Epithelial cell of umbilical artery (primary cell): ENCODE measurements at places on chromosomes 16 and 17. TPM values are rescaled to one million over a fixed set of nuclear protein-coding genes. Genes with fewer than 3 reads are reported as not detected.

The OR1F1 gene
- total RNA-seq = not detected in 2 replicates

The TMEM95 gene
- total RNA-seq = not detected in 2 replicates

The KRT24 gene
- total RNA-seq = not detected in 2 replicates

The ZNF23 gene
- 3.5 and 5.2 TPM in 2 replicates for total RNA-seq

The AIPL1 gene
- total RNA-seq = not detected in 2 replicates

The RASD1 gene
- 1.4 and 6.8 TPM in 2 replicates for total RNA-seq

The TM4SF5 gene
- not detected in 2 replicates for total RNA-seq

The VMO1 gene
- total RNA-seq = 0.65 and 1.7 TPM in 2 replicates

The TBC1D3I gene
- not detected in 2 replicates for total RNA-seq

The RNF167 gene
- 11.0 and 11.2 TPM in 2 replicates for total RNA-seq

The VAT1L gene
- total RNA-seq = 0.97 and 3.6 TPM in 2 replicates

The G6PC1 gene
- total RNA-seq = not detected in 2 replicates

The ABCA9 gene
- total RNA-seq = 2.3 and 11.7 TPM in 2 replicates

The SLC16A13 gene
- total RNA-seq = 0.97 and 1.8 TPM in 2 replicates

The CDH11 gene
- 2.6 and 3.3 TPM in 2 replicates for total RNA-seq

The BTBD17 gene
- total RNA-seq = not detected in 2 replicates
